T-helper 17 cell (primary cell): ENCODE measurements at places on chromosomes 6 and 20.

DNA sequence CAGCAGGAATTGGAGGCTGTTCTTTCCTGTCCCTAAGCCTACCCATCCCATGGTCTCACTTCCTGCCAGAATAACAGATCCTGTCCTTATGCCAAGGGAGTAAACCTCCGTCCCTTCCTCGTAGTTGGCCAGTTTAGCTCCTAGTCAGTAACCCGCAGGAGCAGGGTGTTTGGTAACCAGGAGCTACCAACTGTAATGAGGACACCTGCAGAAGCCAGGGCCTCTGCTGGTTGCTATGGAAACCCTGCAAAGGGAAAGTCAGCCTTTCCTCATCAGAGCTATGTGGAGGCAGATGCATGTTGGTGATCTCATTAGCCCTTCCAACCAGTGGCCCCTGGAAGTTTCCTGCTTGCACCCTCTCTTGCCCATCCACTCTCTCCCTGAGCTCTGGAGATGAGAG, 368.2 kb upstream of the SULF2 start:
- no peak for DNase-seq

GRCh38 chr20:32072168-32072750, 20.2 kb downstream of the HCK start:
- no peak for DNase-seq

GRCh38 chr6:24251339-24251738, 106.5 kb downstream of the DCDC2 start:
- DNase-seq = no peak

DNA sequence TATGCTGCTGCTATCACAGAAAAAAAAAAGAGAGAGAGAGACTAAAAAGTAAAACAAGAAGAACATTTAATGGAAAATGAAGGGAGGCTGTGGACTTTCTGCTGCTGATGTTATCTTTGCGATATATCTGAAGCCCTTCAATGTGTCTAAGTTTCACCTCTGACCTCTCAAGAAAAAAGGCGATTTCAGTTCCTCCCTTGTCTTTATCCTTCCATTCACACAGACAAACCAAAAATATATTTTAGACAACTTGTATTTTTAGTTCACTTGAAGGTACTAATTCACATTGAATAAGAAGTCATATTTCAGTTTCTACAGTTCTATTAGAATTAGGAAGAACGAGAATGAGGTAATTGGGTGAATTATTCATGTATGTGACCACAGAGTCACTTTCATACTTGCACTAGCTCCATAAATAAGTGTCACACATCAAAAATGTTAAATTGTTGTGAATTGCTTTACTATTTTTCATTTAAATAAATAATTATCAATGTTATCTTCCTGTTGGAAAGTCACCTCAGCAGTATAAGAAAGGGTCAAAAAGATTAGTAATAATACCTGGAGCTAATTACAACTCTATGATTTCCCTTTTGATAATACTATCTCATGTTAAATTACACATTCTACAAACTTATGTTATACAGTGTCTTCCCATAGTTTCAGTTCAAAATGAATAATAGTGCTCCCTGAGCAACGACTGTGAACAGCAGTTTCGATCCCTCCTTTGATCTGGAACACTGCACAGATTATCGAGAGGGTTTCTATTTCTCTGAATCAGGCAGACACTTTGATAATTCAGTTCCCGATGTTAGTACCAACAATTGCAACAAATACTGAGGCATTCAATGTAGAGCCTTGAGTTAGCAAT, 85.2 kb upstream of the PLCB4 start:
- no peak for DNase-seq

DNA sequence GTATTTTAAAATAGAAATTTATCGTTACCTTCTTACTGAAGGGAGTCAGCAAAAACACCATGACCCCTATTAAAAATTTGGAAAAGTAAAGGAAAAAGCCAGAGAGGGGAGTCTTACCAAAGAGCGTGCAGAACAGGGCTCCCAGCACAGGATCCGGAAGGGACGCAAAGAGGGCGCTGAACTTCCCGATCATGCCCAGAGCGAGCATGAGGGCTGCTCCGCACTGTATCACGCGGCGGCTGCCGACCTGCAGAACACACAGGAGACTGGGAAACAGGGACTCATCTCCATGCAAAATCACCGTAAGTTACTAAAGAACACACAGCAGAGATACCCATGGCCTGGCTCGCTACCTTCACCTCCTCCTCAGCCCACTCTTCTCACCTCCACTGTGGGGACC, 138.6 kb downstream of the SLC23A2 start:
- no peak for DNase-seq

DNA sequence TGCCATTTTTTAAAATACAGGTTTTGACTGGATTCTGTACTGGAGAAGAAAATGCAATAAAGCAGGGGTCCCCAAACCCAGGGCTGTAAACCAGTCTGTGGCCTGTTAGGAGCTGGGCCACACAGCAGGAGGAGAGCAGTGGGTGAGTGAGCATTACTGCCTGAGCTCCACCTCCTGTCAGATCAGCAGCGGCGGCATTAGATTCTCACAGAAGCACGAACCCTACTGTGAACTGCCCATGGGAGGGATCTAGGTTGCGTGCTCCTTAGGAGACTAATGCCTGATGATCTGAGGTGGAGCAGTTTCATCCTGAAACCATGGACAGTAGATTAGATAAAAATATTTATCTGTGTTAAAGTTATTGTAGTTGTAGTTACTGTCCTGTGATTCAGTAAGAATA, 21.1 kb upstream of the FBXO9 start:
- DNase-seq = no peak

DNA sequence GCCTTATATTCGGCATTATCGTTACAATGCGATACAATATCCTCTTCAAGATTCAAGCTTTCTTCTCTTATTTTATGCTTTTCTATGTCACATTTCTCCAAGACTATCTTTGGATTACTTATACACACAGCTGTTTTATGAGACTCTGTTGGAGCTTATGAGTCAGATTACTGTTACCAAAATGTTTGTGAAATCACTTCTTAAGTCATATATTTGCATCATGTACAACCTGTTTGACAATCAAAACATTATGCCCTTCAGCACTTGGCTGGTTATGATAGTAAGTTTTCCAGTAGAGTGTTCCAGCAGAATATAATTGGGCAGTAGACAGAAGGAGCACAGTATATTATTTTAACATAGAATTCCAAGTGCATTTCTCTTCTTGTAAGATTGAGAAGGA, 35.2 kb downstream of the BMP6 start:
- no peak for DNase-seq

DNA sequence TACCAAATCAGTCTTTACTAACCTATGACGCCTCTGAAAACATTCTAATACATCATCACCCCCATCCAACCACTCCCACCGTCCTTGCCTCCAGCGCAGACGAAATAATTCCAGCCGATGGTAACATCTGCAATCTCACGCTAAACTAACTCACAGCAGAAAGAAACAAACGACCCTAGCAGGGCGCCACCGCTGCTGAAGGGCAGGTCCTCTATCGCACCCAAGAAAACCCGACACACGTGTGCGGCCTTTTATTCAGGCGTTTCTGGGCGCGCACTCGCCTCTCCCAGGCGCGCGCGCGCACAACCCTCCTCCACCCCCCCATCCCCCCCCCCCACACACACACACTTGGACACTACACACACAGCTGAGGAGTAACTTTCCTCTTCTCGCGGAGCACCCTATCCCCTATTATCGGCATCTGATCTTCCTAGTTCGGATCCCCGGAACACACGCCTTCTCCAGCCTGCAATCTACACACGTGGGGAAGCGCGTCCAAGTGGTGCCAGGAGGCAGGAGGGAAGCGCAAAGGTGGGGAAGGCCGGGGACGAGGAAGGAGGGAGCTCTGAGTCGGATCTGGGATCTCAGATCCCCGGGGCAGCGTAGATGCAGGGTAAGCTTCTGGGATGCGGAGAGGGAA, 1.4 kb downstream of the GFOD1 start:
- no peak for DNase-seq

DNA sequence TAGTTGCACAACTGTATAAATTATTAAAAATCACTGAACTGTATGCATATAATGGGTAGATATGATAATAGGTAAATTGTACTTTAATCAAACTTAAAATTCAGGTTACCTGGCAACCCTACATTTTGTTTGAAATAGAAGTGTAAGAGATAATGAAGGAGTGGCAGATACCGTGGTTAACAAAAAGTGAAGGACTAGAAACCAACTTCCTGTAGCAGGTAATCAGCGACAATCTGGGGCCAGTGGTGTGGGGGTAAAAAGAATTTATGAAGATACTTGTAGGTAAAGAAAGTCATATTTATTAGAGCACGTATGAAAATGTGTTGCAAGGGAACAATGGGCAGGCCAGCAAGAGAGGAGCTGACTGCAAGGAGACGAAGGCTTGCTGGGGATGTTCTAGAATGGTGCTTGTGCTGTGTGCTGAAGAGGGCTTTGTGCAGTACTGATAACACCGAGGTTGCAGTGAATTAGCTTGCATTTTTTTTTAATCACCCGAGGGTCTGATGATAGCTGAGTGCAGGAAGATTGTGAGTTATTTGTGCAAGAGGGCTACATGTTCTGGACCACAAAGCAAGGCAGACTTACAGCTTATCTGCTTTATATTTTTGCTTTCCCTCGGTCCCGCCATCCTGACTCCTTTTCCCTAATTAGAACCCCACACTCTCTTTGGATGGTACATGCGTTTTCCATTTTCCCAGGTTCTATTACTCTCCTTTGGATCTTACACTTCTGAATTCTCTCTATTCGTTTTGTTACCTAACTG, 4.6 kb upstream of the ENPP1 start:
- no peak for DNase-seq

GRCh38 chr20:34712525-34713192, 8.5 kb downstream of the TP53INP2 start:
- DNase-seq = no peak

GRCh38 chr6:45877970-45878590, 137.6 kb downstream of the CLIC5 start:
- DNase-seq = no peak

DNA sequence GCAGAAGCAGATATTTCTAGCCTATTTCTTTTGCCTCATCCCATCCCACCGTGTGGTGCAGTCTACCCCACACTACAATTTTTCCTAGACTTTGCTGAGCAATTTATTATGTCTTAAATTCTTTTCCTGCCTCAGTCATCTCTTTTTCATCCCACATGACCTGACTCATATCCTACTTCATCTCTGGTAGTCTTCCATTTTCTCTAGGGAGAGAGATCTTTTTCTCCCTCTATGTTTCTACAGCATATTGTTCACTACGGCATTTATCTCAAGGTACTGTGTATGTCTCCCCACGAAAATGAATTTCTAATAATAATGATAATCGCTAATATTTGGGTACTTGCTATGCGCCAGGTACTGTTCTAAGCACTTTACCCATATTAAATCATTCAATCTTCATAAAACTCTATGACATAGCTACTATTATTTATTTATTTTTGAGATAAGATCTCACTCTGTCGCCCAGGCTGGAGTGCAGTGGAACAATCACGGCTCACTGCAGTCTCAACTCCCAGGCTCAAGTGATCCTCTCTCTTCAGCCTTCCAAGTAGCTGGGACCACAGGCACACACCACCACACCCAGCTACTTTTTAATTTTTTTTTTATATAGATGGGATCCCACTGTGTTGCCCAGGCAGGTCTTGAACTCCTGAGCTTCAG, 15.6 kb downstream of the PDSS2 start:
- DNase-seq = no peak

DNA sequence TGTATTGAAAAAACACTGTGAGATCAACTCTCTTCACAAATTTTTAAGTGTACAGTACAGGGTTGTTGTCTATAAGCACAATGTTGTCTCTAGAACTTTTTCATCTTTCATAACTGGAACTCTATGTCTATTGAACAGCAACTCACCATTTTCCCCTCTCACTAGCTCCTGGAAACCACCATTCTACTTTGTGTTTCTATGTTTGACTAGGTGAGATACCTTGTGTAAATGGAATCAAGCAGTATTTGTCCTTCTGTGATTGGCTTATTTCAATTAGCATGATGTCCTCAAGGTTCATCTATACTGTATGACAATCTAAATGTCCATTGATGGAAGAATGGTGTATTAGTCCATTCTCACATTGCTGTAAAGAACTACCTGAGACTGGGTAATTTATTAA, 210.1 kb upstream of the FUT9 start:
- no peak for DNase-seq

GRCh38 chr6:153062516-153062915, 60.0 kb upstream of the MTRF1L start:
- DNase-seq = no peak

DNA sequence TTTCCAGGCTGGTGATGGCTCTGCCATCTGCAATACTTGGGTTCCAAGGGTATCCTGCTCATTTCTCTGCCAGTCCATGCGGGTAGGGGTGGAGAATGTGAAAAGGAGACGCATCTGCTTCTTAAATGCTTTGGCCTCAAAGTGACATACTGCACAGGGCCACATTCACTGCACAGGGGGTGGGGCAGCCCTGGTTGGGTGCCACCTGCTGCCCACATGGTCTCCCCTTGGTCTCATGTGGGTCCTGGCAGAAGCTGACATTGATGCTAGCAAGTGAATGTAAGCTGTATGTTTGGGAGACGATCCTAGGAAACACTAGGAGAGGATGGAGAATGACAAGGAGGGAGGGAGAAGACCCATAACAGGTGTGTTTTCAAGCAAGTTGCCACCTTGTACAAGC, 140.9 kb downstream of the EDN3 start:
- no peak for DNase-seq

DNA sequence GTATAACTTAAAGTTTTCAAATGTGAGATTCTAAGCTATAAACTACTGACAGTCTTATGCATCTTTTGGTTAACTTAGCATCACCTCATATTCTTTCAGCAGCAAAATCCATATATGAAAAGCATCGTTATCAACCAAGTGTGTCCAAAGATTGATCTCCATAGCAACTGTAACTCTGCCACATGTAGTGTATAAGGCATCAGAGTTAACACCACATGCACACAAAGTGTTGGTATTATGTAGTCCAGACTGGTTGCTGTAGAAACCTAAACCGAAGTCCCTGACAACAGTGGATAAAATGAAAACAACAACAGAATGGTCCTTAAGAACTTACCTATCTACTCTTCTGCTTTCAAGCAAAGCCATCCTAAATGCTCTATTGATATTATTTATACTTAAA, 39.6 kb downstream of the PDSS2 start:
- no peak for DNase-seq
